ENCODE measurements at places on chromosomes 5 and 9.

GRCh38 chr9:85055506-85056202 lies 386.1 kb downstream of the NTRK2 start:
- DNase-seq: no peak

- peak; percentile 5 for DNase-seq
Measured at GRCh38 chr5:148499452-148499851, 115.7 kb downstream of the FBXO38 start.

DNA sequence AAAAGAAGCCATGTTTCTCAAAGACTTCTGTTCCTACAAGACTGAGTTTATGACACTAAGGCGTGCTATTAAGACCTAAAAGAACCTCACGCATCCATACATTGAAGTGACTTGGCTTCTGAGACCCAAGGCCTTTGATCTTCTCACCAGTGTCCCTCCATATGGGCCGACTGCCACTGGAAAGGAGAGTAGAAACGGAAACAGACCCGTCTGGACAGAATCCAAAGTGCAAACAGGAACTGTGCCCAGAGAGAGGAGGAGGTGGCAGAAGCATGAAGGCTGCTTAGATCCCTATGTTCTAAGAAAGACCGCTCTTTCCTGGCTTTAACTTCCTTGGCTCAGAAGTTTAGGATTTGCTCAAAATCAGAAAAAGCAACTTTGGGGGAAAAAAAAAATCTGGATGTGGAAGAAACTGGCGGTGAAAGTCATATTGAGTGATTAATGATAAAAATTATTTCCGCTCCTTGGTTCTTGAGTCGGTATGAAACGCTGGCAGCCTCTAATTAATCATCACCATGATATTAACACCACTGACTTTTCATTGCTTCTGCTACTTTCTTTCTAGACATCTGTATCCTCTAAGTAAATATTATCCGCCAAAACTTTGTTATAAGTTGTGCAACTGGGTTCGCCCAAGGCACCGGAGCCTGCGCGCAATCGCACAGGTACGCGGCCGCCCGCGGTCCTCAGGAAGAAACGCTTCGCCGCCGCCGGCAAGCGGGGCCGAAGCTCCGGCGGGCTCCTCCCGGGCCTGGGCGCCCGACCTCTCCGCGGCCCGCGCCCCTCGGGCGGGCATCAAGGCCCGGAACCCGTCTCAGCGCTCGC lies 726 bp downstream of the DAP start:
- DNase-seq: peak; percentile 56

DNA sequence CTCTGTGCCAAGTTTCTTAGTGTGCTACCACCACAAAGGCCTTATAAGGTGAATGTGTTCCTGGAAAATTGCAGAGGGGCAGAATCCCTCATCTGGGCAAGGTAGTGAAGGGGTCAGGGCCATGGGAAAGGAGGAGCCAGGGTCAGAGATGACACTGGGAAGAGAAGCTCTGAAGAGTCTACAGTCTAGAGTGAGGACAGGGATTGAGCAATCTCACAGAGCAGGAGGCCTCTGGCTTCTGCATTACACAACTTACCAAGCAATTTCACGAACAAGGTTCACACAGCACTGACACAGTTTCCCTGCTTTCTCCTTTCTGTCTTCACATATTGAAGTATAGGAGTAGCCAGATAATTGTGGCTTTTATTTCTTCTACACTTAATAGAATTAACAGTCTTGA lies 24.5 kb upstream of the IDNK start:
- peak; percentile 80 for DNase-seq

DNA sequence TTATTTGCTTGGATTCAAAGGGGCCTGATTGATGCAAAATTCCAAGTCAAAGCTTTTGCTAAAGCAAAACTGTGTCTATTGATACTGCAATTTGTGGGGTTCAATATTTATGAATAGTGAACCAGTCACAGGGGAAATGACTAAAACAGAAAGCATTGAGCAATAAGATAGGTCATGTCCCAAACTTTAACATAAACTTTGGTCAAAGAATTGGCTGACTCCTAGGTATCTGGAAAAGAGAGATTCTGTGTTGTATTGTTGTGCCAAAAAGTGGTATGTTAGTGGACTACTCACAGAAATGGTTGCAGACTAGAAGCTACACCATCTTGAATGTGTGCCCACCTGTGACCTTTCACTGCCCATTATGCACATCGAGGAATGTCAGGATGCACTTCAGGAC lies 585.5 kb upstream of the RGMB start:
- DNase-seq: peak; percentile 50

- no peak for DNase-seq
Measured at GRCh38 chr9:90127923-90128322, 514.7 kb downstream of the DIRAS2 start.

- DNase-seq: no peak
Measured at GRCh38 chr5:95181644-95182043, 103.2 kb downstream of the MCTP1 start.

GRCh38 chr5:33827018-33827707 lies 64.6 kb downstream of the ADAMTS12 start:
- DNase-seq: no peak

DNA sequence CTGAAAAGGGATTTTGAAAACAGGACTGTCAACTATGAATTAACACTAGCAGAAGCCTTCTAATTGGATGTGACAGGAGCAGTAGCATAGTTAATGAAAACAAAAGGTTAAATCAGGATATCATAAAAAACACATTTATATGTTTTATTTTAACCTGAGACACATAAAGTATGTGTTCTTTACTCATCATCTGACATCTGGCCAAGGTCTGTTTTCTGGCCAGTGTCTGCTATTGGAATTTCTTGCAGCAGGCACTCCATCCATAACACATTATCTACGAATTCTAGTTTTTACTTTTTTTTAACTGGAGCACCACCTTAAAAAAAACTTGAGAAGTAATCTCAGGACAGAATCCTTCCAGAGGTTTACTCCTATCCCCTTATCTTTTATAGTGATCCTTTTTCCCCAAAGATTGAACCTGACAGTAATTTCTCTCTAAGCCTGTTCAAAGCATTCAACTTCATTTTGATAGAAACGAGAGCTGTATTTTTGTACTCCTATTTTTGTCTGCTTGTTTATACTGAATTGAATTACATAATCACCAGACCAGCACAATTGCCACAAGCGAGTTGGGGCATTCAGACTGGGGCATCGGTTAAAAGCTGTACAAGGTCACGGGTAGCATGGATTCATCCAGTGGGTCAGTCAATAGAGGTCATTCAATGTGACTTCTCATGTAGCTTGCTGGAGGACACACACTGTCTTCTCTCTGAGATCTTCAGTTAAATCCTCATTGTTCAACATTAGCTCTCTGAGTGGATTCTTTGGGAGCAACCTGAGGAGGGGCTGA lies 205.6 kb upstream of the CLINT1 start:
- no peak for DNase-seq

GRCh38 chr5:139103762-139104161 lies 94.4 kb downstream of the SIL1 start:
- DNase-seq: no peak

- peak; percentile 31 for DNase-seq
Measured at GRCh38 chr9:130328349-130328801, 62.8 kb downstream of the HMCN2 start.

DNA sequence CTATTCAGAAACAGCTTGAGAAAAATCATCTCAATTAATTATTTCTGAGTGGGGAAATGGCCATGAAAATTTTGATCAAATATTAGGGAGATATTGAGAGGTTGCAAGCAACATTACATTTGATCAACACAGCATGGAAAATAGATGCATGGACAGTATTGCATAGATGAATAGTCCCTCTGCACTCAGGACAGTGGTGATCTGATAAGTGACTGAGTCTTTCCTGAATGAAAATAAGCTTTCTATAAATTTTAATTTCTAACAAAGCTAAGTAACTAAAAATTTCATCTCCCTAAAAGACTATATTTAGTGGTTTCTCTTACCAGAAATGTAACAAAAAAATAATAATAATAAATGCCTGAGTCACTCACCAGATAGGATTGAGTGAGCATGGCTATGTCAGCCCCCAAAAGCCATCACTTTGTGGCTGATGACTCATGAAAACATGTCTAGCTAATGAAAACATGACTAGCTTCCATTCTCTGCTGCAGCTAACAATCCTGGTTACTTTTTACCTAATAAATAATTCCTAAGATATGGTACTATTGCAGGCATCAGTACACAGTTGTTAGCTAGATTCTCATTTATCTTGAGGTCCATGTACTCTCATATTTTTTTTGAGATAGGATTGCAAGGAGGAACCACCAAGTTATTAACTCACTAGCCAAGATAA lies 1294.8 kb upstream of the ACO1 start:
- DNase-seq: peak; percentile 21

GRCh38 chr9:72356041-72356582 lies 8.9 kb downstream of the ZFAND5 start:
- peak; percentile 55 for DNase-seq

- no peak for DNase-seq
Measured at GRCh38 chr5:87876616-87877015, 392.0 kb downstream of the TMEM161B start.

DNA sequence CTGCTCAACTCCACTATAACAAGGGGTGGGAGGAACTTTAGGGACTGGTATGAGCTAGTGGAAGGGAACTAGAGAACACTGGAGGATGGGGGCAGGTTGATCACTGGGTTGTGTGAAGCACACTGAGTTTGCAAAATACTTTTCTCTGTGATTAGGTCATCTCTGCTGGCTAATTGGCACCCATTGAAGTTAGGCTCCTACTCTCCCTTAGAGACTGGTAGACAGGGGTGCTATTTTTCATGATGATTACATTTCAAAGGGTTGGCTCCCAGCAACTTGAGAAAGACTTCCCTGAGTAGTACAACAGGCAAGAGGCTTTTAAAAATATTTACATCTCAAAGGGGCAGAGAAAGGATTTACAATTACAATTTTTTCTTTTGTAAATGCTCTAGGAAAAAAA lies 50.4 kb upstream of the MTAP start:
- DNase-seq: no peak

- peak; percentile 28 for DNase-seq
Measured at GRCh38 chr5:139808481-139809330, 13.1 kb downstream of the PSD2 start.

DNA sequence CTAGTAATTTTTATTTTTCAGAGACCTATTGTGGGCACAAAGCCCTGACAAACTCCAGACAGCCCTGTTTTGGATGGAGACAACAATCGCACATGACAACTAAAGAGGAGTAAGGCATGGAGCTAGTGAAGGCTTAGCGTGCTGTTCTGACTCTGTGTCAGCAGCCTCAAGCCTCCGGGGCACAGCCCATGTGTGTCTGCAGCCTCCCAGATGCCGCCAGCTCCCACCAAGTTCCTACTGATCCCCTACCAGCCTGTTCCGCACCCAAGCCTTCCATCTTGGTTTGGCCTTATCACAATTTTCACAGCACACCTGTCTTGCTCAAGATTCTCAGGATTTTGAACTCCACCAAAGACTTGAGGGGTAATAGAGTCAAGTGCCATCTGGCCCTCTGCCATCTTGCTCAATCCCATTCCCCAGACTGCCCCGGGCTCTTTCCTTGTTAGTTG lies 70.3 kb upstream of the SH3PXD2B start:
- DNase-seq: no peak
